Activated T-helper 1 cell treated with Interleukin-2 at 50 U/mL for 16 hours (primary cell): ENCODE measurements at places on chromosomes 2 and 18.

DNA sequence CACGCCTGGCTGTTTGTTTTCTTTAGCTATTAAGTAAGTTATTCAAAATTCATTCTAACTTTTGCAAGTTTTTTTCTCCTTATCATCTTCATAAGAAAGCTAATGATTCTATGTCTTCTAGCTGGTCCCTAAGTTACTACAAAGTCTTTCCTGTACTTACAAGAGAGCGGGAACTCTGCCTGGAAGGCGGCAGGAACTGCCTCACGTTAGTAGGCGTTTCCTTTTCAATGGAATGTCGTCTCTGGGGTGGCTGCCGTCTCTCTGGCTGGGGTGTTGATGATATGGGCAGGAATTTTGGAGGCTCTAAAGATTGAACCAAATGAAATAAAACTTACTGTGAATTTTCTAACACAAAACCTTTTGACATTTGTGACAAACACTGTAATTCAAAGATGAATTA lies 55.5 kb downstream of the PRELID3A start:
- DNase-seq, result no peak

- DNase-seq, result no peak
Measured at GRCh38 chr18:785242-785641, 26.8 kb downstream of the YES1 start.

- DNase-seq, result no peak
Measured at GRCh38 chr18:26460449-26461091, 87.8 kb downstream of the KCTD1 start.

- DNase-seq, result no peak
Measured at GRCh38 chr2:32772638-32773447, 145.0 kb downstream of the TTC27 start.

DNA sequence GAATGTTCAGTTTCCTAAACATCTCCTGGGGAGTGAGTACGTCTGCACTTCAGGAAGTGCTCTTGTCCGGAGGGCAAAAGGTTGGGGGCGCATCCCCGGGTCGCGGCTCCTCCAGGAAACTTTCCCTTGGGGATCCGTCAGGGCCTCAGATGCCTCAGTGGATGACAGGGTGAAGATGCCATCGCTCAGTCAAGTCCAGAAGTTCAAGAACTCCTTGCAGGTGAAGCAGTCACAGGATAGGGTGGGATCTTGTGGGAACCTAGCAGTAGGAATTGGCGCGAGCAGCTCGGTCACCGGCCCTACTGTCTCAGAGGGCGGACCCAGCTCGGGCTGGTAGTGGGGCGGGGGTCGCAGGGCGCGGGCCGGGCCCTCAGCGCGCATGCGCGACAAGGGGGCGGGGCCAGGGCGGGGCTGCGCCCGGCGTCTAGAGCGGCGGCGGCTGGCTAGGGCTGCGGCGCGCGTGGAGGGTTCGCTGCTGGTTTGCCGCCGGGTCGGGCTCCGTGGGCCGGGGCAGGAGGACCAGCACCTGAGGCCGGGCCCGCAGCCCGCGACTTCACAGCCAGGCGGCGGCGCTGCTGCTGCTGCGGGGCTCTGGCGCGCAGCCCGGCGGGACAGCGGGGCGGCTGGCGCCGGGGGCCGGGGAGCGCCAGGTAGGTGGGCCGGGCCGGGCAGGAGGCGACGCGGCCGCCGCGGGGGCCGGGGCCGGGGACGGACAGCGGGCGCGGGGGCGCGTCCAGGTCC lies at the start of gene INPP4A:
Gene INPP4A, plus strand, starts transcription at position 423 of the 741 bp plus-strand sequence. CDS start 75,191 bp downstream, outside the sequence.
- peak; percentile 73 for DNase-seq

DNA sequence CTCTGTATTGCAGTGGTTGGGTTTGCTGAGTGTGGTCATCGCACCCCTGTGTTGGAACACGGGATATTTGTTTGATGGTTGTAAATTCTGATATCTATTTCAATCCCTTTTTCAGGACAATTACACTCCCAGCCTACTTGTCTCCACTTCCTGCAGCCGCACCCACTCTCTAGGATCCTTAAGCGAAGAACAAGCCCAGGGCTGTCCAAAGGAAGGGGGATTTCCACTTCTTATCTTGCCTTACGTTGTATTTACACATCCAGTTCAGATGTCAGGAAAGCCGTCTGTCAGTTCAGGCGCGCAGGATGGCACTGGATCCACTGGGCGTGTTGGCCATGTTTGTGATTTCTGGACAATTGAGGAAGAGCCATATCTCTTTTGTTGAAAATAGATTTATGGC lies 834.5 kb upstream of the SALL3 start:
- no peak for DNase-seq

DNA sequence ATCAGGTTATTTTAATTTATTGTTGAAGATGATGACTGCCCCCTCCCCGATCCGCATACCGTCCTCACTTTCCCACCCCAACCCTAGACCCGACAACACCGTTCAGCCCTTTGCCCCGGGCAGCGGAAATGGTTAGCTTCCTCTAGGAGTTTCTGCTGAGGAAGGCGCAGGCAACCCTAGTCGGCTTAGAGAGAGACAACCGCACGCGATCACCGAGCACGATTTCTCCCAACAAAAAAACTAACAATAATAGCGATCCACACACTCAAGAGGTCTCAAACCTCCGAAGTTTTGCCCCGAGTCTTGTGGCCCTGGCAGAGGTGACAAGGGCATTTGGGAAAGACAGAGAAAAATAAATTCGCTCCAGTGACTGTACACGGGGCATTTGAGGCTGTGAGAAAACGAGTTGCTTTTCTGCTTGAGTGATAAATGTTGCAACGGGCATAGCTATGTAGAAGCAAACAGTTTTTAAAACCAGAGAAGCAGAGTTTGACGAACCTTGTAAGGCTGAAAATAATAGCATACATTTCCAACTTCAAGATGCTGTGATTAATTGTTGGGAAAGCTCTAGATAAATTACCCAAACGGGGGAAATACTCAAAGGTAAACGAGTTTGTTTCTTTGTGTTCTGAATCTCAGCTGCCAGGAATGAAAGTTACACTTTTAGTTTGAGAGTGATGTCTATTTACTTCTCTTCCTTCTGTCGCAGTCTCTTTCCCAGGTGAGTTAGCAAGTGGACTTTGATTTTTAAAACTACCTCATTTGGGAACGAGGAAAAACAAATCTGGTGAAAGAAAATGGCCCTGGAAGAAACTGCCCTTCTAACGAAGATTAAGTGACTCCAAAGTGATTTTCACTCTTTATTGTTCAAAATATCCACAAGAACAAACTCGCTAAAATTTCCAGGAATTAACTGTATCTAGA lies 11.0 kb upstream of the SIX3 start:
- DNase-seq, result no peak

GRCh38 chr2:54724560-54725342 lies 1.3 kb downstream of the EML6 start:
- DNase-seq, result no peak

DNA sequence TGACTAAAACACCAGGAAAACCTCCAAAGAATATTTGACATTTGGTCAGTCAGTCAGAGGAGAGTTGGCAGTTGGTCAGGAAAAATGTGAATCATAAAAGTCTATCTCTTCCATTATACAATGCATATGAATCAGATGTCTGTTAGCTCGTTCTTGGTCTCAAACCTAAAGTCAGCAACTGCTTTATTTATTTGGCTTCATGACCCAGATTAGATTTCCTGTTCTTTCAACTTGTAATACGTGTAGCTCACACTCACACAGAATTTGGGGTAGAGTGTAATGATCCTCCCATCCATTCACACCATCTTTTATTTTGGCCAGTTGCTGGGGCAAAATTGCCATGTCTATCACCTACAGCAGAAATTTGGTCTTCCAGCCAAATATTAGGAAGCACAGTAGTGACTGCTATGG lies 81.9 kb upstream of the COL5A2 start:
- no peak for DNase-seq

DNA sequence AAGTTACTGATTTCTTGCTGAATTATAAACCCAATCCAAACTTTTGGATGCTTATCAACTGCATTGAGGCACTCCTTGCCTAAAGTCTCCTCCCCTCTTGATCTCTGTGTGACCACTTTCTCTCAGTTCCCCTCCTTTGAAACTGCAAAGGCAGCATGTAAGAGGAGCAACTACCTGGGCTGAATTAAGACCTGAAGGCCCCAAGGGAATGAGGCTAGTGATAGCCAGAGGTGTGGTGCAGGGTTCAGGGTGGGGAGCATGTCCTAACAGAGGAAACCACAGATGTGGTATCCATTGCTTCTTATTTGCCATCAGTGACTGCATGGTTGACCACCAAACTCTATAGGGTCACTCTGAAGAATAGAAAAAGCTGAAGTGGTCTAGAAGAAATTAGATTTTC lies 557.9 kb downstream of the TNS1 start:
- DNase-seq, result no peak

GRCh38 chr2:64978514-64979268 lies 10.5 kb upstream of the SLC1A4 start:
- DNase-seq, result no peak

DNA sequence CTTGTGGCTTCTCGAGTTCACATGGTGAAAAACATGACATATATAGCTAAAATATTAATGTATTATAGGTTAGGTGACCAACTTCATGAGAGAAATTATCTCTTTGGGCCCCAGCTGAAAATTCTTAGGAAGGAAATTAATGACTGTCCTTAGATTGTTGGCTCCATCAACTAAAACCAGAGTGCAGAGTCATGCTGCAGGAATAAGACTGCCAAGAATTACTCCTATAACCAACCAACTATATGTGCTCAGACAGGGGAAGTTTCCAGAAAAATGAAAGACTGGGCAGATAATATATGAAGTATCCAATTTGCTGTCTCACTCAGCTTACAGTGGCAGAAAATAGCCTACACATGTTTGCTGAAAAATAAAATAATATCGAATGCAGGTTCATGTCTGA lies 71.0 kb upstream of the TMEFF2 start:
- DNase-seq, result no peak

DNA sequence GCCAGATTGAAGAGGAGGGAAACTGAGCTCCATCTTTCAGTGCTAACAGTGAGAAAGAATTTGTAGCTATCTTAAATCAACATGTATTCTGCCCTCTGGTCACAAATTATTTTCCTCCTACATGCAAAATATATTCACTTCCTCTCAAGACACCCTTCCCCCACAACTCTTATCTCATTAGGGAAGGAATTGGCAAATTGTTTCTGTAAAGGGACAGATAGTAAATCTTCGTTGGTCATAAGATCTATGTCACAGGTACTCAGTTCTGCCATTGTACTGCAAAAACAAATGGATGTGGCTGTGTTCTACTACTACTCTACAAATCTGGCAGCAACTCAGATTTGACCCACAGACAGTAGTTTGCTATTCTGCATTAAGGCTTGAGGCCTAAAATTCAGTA lies 53.0 kb upstream of the CYP20A1 start:
- DNase-seq, result no peak

DNA sequence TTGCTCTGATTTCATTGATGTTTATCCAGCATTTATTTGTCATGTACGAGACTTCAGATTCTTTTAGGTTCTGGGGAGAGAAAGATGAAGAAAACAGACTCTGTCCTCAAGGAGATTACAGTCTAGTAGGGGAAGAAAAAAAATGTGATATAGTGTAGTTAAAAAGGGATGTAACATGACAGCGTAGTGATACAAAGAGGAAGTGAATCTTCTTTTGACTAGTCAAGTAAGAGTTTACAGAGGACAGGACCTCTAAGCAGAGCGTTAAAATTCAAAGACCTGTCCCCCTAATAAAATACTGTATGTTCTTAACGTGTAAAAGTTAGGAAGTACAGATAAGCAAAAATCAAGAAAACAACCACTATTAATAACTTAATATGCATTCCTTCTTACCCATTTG lies 47.7 kb downstream of the NCOA1 start:
- no peak for DNase-seq

GRCh38 chr2:98509542-98510321 lies 65.1 kb downstream of the INPP4A start:
- DNase-seq, result no peak

DNA sequence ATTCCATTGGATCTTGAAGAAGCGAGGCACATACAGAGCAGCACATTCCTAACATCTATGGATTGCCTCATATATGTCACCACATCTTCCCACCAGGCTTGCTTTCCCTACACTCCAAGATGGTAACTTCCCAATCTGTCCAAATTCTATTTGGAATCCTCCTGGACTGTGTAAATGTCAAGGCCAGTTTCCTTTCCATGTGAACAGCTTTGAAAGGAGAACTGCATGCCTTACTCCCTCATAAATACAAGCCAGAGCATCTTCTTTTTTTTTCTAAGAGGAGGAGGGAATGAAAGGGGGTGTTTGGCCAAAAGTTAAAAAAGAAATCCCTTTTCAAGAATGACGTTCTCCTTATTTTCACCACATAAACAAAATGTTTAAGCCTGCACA lies 103.8 kb upstream of the OSR1 start:
- DNase-seq, result no peak

DNA sequence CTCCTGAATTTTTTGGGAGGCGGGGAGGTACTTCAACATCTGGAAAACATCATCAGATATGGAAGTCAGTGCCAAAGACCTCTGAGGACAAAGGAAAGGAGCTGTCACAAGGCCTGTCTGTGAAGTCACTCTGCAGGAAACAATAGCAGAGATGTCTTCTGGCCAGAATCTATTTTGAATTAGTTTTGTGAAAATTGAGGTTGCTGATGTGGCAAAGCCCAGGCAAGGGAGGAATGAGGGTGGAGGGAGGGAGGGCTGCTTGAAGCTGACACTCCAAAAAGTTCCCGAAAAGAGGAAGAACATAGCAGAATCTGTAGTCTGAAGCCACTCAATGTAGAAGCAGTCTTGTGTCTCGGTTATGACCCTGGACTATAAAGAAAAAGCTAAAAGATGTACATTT lies 151.1 kb upstream of the LHCGR start:
- no peak for DNase-seq

DNA sequence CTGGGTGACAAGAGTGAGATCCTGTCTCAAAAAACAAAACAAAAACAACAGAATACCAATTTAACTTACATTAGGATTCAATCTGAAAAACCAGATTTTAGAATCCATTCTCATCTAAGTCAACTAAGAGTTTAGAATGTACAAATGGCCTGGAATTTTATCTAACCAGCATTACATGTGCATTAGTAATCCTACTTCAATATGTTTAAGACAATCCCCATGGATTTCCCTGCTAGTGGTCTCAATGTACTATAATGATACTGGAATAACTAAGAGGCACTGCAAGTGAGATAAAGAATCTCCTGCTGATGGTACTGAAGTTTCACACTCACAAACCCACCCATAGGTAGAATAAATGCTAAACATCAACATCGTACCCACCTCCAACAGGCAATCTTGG lies 53.9 kb upstream of the DNER start:
- no peak for DNase-seq

DNA sequence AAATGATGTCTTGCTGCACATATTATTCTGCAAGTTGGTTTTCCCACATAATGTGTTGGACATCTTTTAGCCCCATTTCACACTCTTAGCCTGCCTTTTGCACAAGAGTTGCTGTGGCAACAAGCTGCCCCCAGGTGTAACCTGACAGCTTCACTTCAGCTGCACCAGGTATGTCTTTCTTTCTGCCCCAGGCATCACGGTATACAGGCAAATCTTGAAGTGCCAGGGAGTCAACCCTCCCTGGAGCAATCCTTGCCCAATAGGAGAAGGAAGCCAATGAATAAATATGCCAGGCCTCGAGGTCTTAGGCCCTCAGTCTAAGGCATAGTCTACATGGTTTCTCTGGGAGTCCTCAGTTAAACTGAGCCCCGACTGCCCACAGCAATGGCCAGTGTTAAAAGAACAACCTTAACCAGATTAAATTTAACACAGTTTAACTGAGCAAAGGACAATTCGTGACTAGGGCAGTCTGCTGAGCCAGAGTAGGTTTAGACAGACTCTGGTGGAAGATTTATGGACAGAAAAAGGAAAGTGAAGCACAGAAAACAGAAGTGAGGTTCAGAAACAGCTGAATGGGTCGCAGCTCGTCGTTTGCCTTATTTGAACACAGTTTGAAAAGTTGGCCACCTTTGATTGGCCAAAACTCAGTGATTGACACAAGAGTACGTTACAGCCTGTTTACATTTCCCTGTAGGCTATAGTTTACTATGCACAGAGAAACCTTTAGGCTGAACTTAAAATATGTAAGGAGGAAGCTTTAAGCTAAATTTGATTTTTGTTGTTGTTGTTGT lies 32.0 kb upstream of the C1QL2 start:
- no peak for DNase-seq
